ENCODE measurements at places on chromosomes 2 and 18.

- DNase-seq = no peak
These were observed 47.9 kb downstream of the RAB3GAP1 start for GRCh38 chr2:135099802-135100483.

GRCh38 chr2:70557171-70557838 is 3.7 kb upstream of the TGFA start:
- peak; percentile 39 for DNase-seq

GRCh38 chr18:59788791-59789106 is 91.5 kb upstream of the CCBE1 start:
- DNase-seq = no peak

- no peak for DNase-seq
These were observed 181.4 kb upstream of the MSH6 start for GRCh38 chr2:47601568-47601967.

DNA sequence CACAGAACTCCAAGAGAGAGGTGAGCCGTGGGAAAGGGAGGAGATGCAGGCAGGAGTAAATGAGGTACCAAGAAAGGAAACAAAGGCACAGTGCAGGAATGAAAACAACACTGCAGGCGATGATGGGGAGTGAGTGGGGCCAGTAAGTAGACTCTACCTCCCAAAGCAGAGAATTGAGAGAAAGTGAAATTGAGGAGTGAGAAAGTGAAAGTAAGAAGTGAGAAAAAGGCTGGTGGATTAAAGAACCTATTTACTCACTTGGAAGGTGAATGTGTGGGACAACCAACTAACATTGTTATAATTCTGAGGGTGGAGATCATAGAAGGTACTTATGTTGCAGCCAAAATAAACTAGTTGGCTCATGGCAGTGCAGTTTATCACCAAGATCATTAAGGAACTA is 193.1 kb upstream of the TMEM200C start:
- DNase-seq = no peak

DNA sequence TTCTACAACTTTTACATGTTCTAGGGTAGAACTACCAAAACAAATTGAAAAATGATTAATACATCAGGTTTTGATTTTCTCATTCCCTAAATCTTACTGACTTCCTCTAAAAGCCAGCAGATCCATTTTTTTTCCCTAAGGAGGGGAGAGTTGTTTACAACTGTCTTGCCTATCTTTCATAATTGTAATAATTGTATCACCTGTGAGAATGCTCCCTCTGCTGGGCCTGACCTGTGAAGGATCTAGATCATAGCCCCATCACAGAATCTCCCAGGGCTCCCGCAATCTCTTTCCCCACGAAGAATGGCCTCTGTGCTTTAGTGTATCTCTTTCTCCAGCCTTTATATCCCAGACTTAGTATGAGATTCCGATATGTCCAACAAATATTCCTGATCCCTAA is 9.1 kb downstream of the LOXL3 start:
- no peak for DNase-seq

DNA sequence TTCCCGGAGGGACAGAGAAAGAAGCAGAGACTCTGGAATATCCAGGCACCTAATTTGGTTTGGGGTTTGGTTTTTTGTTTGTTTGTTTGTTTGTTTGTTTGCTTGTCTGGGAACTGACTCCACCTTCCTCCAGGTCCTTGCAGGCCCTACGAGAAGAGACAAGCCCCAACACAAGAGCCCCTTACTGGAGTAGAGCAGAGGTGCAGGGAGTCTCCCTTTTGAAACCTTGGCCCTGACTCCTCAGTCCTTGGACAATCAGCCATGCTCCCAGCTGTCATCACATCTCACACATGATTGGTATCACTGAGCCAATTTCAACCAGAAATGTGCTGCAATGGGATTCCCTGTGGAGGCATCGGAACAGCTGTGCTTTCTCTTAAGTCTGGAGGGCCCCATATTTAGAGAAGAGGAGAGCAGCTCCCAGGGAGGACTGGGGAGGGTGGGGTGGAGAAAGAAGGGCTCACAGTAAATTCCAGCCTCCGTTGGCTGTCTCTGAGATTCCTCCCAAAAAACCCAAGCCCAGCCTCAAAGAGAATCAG is 279.9 kb upstream of the NCKAP5 start:
- no peak for DNase-seq

GRCh38 chr2:38105922-38106321 is 30.0 kb upstream of the CYP1B1 start:
- DNase-seq = no peak

DNA sequence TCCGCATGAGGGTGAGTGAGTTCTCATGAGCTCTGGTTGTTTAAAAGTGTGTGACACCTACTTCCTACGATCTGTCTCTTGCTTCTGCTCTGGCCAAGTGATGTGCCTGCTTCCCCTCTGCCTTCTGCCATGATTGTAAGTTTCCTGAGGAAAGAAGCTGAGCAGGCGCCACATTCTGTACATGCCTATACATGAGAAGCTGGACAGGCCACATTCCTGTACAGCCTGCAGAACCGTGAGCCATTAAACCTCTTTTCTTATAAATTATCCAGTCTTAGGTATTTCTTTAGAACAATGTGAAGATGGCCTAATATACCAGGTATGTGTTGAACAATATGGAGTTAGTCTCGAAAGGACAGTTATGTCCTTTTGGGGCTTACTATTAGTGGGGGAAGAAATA is 281.0 kb downstream of the ALK start:
- no peak for DNase-seq
